Lung (tissue), 17 donors: ENCODE measurements at places on chromosomes 6 and 20. TPM values are rescaled to one million over a fixed set of nuclear protein-coding genes. Genes with fewer than 3 reads are reported as not detected.

FAM83D gene
- total RNA-seq, result 2.2 TPM

LTB gene
- total RNA-seq, result 9.9 TPM

DACT2 gene
- 2.4 TPM for total RNA-seq

ADTRP gene
- 8.0 TPM for total RNA-seq

CD93 gene
- 239 TPM for total RNA-seq

JPH2 gene
- total RNA-seq, result 9.2 TPM

- DNase-seq, result peak; percentile 68
Observed at GRCh38 chr6:53956068-53956711, 155.1 kb upstream of the MLIP start.

- no peak for DNase-seq
Observed at GRCh38 chr20:3723284-3723683, 9.2 kb upstream of the HSPA12B start.

DNA sequence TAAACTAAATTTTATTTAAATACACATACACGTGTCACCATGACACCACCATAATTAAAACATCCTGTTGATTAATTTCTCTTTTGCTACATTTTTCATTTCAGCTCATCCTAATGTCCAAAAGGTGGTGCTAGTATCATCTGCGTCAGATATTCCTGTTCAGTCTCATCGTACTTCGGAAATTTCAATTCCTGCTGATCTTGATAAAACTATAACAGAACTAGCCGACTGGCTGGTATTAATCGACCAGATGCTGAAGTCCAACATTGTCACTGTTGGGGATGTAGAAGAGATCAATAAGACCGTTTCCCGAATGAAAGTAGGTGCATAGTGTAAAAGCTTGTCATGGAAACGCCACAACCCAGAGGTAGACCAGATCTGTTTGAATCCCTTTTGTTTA, 263.4 kb downstream of the UTRN start:
- no peak for DNase-seq

DNA sequence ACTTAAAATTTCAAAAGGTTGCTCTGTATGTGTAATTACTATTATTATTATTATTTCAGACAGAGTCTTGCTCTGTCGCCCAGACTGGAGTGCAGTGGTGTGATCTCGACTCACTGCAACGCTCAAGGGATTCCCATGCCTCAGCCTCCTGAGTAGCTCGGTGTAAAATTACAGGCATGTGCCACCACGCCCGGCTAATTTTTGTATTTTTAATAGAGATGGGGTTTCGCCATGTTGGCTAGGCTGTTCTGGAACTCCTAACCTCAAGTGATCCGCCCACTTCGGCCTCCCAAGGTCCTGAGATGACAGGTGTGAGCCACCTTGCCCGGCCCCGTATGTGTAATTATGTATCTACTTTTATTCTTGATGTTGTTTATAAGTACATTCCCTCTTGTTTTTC, 65.3 kb upstream of the ZNF217 start:
- no peak for DNase-seq

DNA sequence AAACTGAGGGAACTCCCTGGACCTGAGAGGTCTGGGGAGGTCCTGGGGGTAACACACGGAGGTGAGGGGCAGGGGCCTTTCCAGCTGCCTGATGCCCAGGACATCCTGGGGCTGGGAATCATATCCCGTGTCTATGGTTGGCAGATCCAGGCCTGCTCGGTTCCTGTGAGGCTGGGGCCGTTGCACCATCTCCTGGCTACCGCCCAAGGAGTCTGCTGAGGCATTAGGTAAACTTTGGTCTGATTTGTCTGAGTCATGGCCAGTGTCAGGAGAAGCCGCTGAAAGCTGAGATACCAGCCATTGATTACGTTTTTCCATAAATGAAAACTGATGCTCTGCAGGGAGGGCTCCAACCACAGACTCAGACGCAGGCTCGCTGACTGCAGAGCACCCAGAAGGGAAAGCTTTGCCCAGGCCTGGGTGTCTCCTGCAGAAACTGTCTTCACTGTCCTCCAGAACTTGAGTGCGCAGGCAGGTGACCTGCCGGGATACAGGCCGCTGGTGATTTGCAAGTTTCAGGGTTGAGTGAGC, 14.2 kb downstream of the TRAF3IP2 start:
- peak; percentile 45 for DNase-seq

DNA sequence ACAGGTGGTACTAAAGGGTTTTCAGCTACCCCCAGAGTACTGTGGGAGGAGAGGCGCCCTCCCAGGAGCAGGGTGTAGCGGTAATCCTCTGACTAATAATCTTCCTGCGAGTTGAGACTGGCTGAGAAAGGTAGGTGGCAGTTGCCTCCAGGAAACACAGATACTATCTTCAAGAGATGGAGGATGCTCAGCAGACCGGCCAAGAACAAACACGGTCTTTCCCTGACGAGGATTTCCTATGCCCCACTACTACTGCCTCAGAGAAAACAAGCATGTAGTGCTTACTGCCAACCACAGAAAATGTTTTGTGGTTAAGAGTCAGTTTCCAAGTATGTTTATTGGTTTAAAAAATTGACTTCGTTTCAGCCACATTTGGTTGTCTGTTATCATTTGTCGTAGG, 26.8 kb downstream of the C6orf89 start:
- DNase-seq, result no peak

- DNase-seq, result no peak
Observed at GRCh38 chr6:130162421-130162820, 60.3 kb downstream of the SAMD3 start.

DNA sequence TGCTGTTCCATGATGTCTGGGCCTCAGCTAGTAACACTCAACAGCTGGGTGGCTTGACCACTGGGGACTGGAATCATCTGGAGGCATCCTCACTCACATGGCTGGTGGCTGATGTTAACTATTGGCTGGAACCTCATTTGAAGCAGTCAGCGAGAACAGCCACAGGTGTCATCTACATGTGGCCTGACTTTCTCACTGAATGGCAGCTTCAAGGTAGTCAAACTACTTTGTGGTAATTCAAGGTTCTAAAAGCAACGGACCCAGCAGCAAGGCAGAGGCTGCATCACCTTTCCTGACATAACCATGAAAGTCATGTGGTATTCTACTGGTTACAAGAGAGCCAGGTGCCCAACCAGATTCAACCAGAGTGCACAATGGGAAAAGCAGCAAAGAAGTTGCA, 115.9 kb upstream of the DST start:
- DNase-seq, result no peak

GRCh38 chr6:62612471-62612870, 326.4 kb upstream of the KHDRBS2 start:
- DNase-seq, result no peak

DNA sequence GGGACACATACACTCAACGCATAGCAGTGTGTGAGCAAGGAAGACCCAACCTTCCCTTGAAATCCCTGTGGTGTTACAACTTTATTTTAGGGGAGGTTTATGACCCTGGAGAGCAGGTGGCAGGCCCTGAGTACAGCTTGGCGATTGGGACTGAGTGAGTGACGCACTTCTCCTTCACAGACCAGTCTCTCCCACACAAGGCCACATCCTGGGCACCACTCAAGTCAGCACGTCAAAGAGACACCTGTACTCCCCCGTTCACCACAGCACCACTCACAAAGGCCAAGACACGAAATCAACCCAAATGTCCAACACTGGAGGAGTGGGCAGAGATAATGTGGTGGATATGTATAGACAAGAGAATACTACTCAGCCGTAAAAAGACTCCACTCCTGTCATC, 57.0 kb upstream of the FRMD1 start:
- no peak for DNase-seq

GRCh38 chr20:49541733-49542513, 26.0 kb downstream of the PTGIS start:
- DNase-seq, result peak; percentile 72

DNA sequence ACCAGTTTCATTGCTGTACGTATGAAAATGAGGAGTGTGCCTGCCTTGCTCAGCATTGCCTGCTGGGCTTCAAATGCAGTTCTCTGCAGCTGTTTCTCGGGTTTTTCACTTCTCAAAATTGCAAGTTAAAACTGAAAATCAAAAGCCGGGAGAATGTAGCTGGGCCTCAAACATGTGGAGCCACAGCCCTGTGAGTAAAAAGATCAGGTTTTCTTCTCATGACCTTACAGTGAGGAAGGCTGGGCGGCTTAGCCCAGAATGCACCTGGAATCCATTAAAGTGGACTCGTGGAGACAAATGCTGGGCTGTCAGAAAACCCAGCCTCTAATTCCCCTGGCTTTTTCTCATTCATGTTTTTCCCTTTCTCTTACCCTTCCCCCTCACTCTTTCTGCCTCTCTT, 34.4 kb downstream of the DSE start:
- peak; percentile 42 for DNase-seq

- no peak for DNase-seq
Observed at GRCh38 chr6:130122243-130122642, 100.5 kb downstream of the SAMD3 start.

DNA sequence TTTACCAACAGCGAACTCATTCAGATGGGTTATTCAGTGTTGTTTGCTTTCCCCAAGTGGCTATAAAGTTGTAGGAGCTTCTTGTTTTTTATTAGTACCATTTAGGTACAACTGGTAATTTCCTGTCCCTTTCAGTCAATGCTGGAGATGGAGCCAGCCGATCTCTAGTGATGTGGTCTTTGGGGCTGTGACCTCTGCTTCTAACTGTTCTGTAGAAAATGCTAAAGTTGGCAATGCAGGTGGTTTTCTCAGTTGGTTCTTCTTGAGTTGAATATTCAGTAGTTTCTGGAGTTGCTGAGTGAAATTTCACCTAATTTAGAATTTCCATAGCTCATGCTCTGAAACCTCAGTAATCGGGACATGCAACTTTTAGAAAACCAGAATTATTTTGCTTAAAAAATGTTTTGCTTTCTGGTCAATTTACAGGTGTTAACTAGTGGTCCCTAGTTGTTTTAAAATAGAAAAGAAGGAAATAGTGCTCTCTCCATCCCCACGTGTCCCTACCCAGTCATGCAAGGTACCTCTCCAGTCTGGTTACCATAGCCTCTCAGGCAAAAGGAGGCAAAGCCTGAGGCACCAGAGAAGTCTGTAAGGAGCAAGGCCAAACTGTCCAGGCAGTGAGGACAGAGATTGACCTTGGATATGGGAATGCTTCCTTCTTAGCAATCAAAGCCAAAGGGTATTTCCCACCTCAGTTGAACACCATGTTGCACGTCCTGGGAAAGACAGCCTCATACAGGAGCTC, 27.3 kb upstream of the GABRR1 start:
- no peak for DNase-seq

DNA sequence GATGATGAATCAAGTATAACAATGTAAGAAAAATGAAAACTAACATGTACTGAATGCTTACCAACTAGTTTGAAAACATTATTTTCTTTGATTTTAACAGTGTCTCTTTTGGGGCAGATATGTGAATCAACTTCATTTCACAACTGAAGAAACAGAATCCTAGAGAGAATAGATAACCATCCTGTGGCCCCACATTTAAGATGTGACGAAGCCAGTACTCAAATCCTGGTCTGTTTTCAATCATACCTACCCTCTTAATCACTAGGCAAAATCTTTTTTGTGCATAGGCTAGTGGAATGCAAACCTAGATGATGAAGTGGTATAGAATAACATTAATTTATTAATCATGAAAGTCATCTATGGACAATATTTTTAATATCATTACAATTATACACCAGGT, 371.6 kb upstream of the EPHA7 start:
- DNase-seq, result no peak

- DNase-seq, result peak; percentile 39
Observed at GRCh38 chr6:163460307-163460782, 45.8 kb downstream of the QKI start.
